ENCODE measurements at places on chromosomes 1 and 21. TPM values are rescaled to one million over a fixed set of nuclear protein-coding genes. Genes with fewer than 3 reads are reported as not detected.

Gene CCDC30
- total RNA-seq, result 1.2 TPM

Gene CFHR3
- total RNA-seq, result not detected

DNA sequence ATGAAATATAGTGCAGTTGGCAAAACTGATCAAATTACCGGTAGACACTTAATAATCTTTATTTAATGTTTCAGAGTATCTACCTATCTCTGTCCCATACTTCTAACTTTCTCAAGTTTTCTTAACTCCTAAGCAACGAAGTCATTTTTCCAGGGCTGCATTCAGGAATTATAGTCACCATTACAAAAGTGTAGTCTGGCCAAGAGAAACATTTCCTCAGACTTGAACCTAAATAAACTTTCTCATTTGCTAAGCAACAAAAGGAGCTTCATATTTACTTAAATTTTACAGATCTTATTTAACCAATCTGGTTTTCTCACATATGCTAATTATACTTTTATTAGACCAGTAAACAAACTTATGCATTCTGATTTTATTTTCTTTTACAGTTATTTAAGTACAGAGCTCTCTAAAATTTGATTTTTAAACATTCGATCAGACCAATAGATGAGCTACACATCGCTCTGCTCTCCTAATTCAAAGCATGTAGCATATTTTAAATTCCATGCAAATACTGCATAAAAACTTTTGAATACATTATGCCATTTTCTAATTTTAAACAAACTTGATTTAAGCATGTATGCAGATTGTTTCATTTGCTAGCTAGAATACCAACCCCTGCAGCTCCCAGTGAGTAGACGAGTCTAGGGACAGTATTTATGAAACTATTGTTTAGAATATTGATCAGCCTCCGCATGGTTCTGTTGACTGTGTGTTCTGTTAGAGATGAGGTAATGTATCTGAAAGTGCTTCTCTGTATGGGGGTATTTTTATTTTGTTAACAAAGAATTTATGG lies 201.4 kb downstream of the CHRM3 start:
- no peaks in the 10 kb centered on the region for H3K4me1 ChIP-seq
- H3K4me3 ChIP-seq, result no peak overlapping the region
- no peaks in the 10 kb centered on the region for H3K36me3 ChIP-seq
- no peak overlapping the region for H3K27ac ChIP-seq
- no peaks in the 10 kb centered on the region for H3K27me3 ChIP-seq

DNA sequence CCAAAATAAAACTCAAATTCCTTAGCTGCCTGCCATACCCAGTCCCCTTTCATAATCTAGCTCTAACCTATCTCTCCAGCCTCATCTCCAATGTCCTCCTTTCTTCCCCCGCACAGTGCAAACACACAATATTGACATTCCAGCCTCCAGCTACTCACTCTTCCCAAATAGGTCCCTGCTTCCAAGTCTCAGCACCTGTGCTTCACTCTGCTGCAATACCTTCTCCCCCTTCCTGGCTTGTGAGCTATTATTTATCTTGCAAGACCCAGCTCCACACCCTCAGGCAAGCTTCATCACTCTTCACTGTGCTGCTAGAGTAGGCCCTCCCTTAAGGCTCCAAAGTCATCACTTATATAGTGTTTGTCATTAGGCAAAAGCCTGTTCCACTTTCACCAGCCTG lies 9.7 kb downstream of the PLPP3 start:
- H3K27me3 ChIP-seq, result no peaks in the 10 kb centered on the region
- no peak overlapping the region for H3K27ac ChIP-seq
- no peak for DNase-seq
- H3K4me1 ChIP-seq, result peaks cover 62% of the 10 kb centered on the region
- H3K4me3 ChIP-seq, result no peak overlapping the region

GRCh38 chr1:75811211-75811981 lies 14.7 kb downstream of the MSH4 start:
- no peaks in the 10 kb centered on the region for H3K36me3 ChIP-seq
- no peaks in the 10 kb centered on the region for H3K4me1 ChIP-seq
- DNase-seq, result no peak

- DNase-seq, result no peak
- peaks cover 17% of the 10 kb centered on the region for H3K36me3 ChIP-seq
- H3K27ac ChIP-seq, result no peak overlapping the region
- no peak overlapping the region for H3K4me3 ChIP-seq
These were observed 21.2 kb downstream of the ATF6 start for GRCh38 chr1:161787355-161787754.

DNA sequence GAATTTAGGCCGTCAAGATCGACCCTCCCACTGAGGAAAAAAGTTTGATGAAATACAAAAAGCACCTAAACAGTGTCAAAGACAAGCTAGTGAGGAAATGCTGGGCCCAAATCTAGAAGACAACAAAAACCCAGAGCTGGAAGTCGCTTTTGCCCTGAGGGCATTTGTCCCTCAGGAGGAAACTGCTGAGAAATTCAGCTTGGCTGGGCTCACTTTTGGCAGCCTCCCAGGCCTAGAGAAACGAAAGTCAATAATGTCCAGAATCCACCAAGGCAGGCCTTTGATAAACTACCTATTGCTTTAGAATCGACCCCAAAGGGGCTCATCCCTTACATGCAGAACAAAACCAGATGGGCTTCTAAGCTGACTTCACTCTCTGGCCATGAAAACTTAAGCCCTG lies 38.9 kb downstream of the SYT2 start:
- H3K27me3 ChIP-seq, result no peaks in the 10 kb centered on the region
- H3K36me3 ChIP-seq, result no peaks in the 10 kb centered on the region
- H3K27ac ChIP-seq, result no peak overlapping the region
- H3K4me1 ChIP-seq, result no peaks in the 10 kb centered on the region
- no peak for DNase-seq

DNA sequence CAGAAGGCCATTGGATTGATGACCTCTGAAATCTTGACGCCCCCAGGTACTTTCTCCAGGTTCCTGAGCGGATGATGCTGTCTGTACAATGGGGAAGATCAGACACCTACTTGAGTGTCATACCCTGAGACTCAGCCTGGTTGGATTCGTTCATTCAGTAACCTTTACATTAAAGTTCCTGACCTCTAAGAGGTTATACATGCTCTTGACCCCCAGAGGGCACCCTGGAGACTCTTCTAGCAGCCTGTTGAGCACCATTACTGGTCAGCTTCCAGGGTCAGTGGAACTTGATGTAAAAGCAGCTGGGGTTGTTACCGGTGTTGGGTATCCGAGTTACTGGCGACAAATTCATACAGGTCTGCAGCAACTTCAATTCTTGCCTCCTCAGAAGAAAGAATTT lies 114.3 kb upstream of the ZNF678 start:
- DNase-seq, result no peak
- no peaks in the 10 kb centered on the region for H3K4me1 ChIP-seq
- H3K36me3 ChIP-seq, result no peaks in the 10 kb centered on the region
- no peaks in the 10 kb centered on the region for H3K27me3 ChIP-seq

DNA sequence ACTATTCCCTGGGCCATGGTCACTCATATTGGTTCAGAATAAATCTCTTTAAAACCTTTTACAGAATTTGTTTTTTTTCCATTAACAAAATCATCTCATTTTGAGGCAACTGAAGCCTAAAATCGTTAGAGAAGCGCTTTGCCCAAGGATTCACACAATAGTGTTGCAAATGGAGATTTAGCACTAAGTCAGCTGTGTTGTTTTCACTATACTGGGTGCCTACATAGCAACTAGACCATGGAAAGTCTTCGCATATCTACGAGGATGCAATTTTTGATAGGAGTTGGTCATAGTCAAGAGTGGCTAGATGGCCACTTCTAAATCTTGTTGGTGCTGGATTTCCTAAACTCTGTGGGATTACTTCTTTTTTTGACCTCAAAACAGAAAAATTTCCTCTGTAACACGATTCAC lies 530 bp upstream of the TIPRL start:
- DNase-seq, result no peak
- peaks cover 10% of the 10 kb centered on the region for H3K4me1 ChIP-seq
- no peaks in the 10 kb centered on the region for H3K36me3 ChIP-seq
- H3K27ac ChIP-seq, result peak overlapping the region; percentile 88
- H3K27me3 ChIP-seq, result no peaks in the 10 kb centered on the region

GRCh38 chr1:23497777-23498439 lies 13.9 kb upstream of the ASAP3 start:
- H3K4me1 ChIP-seq, result no peaks in the 10 kb centered on the region
- H3K27me3 ChIP-seq, result no peaks in the 10 kb centered on the region
- no peak overlapping the region for H3K27ac ChIP-seq
- DNase-seq, result no peak
- H3K36me3 ChIP-seq, result no peaks in the 10 kb centered on the region
- H3K4me3 ChIP-seq, result no peak overlapping the region

DNA sequence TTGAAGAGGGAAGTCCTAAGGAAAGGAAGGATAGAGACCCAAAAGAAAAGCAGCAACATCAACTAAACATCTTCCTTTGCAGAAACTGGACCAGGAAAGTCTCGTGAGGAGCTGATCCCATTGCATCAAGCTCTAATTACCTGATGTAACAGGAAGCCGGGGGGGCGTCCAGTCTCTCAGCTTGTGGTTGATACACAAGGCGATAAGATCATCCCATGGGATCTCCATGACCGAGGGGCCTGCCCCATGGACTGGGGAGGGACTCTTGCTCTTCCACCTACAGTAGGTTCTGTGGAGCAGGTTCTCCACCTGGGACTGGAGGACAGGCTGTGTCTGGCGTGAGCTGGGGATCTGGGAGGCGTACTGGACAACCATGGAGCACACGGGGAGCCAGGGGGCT lies 14.8 kb upstream of the LSS start:
- H3K27me3 ChIP-seq, result no peaks in the 10 kb centered on the region

DNA sequence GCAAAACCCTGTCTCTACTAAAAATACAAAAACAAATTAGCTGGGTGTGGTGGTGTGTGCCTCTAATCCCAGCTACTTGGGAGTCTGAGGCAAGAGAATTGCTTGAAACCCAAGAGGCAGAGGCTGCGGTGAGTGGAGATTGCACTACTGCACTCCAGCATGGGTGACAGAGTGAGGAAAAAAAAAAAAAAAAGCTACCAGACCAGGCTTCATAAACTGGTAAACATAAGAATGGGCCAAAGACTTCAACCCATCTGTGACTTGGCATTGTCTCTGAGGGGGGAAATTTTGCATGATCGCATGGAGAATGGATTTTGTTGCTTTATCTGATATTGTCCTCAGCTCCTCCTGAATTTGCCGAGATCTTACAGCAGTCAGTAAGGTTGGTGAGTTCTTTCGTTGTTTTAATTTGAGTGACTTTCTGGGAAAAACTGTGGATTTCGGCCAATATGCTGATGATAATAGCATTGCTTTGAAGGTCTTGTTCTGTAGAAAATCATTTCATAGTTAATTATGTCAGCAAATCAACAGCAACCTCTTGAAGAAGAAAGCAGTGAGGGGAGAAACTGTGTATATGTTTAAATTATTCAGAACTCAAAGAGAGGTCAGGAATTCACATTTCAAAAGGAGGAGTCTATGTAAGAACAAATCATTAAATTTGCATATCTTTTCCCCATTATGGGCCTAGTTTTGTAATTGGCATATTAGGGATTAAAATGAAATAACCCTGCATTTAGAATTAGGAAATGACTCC lies 13.1 kb downstream of the FGGY start:
- H3K4me1 ChIP-seq, result peaks cover 26% of the 10 kb centered on the region
- DNase-seq, result no peak
- peak overlapping the region; percentile 74 for H3K27ac ChIP-seq
- no peaks in the 10 kb centered on the region for H3K36me3 ChIP-seq

Gene AMPD2
- 13.1 TPM for total RNA-seq

DNA sequence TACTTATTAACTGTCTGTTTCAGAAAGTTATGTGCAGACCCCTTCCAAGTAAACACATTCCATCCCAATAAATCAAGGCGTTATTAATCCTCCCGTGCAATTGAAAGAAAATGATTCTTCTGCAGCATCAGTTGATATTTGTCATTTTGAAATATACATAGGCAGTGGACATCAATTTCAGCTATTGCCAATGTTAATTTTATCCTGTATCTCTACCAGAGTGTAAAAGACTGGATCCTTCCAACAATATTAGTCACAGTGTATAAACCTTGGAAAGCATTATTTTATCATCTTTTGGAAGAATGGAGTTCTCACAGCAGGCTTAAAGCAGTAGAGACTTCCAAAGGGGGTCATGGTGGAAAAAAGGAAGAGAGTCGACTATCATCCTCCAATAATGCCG lies 150.4 kb downstream of the CYYR1 start:
- no peak for DNase-seq
- no peak overlapping the region for H3K4me3 ChIP-seq
- H3K27ac ChIP-seq, result no peak overlapping the region

- no peak overlapping the region for H3K27ac ChIP-seq
- no peak overlapping the region for H3K4me3 ChIP-seq
- no peak for DNase-seq
- H3K27me3 ChIP-seq, result no peaks in the 10 kb centered on the region
These were observed 692.4 kb downstream of the KCNT2 start for GRCh38 chr1:195915826-195916225.

Gene GREM2
- 0.56 TPM for total RNA-seq

DNA sequence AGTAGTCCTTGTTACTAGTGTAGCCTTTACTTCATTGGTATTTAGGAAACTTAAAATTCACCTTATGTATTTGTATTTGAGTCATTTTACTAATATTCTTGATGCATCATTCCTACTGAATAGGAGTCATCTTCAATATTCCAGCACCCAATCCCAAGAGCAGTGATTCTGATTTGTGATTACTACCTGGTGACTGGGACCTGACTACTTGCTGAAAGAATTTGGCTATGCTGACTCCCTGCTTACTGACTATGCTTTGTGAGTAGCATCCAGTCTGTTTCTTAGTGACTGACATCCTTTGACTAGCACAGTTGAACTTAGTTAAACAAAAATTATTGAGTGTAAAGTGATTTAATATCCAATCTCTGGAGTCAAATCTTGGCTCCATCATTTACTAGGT lies 129.9 kb upstream of the NEGR1 start:
- no peak for DNase-seq
- no peaks in the 10 kb centered on the region for H3K27me3 ChIP-seq
- no peaks in the 10 kb centered on the region for H3K36me3 ChIP-seq
- H3K4me1 ChIP-seq, result no peaks in the 10 kb centered on the region

GRCh38 chr1:60280819-60281218 lies 207.2 kb upstream of the C1orf87 start:
- H3K4me1 ChIP-seq, result no peaks in the 10 kb centered on the region
- H3K27me3 ChIP-seq, result no peaks in the 10 kb centered on the region
- no peaks in the 10 kb centered on the region for H3K36me3 ChIP-seq

DNA sequence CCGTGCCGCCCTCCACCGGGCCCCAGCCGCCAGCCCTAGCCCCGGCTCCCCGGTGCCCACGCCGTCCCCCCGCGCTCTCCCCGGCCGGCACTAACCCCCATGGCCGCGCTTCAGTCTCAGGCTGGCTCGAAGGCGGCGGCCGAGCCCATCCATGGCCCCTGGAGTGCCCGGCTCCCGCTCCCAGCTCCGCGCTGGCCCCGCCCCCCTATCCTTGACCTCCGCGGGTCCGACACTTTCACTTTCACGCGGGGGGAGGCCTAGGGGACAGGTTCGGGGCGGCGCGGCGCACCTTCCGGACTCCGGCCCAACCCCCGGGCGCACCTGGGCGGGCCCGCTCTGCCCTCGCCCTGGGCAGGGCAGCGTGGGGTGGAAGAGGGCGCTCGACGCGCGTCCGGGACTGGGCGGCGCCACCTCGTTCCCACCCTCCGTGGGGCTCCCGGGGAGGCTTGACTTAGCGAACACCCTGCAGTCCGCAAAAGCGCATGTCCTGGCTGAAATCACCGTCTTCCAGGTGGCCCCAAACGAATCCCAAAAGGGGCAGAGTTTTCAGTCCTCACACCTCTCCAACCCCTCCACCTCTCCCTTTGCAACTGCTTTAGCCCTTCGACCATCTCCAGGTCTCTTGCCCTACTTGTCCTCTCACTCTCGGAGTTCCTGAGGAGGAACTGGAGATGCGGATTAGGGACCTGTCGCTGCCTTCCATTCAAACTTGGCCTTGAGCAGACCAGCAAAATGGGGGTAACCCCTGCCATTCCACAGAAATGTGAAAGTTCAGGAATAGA lies 3.9 kb upstream of the DENND2D start:
- H3K36me3 ChIP-seq, result no peaks in the 10 kb centered on the region
- peak overlapping the region; percentile 74 for H3K4me3 ChIP-seq
- H3K4me1 ChIP-seq, result peaks cover 4% of the 10 kb centered on the region
